ENCODE measurements at places on chromosomes 2 and 18. TPM values are rescaled to one million over a fixed set of nuclear protein-coding genes. Genes with fewer than 3 reads are reported as not detected.

ANKRD30BL gene
- not detected for total RNA-seq

VIT gene
- not detected for total RNA-seq

DNA sequence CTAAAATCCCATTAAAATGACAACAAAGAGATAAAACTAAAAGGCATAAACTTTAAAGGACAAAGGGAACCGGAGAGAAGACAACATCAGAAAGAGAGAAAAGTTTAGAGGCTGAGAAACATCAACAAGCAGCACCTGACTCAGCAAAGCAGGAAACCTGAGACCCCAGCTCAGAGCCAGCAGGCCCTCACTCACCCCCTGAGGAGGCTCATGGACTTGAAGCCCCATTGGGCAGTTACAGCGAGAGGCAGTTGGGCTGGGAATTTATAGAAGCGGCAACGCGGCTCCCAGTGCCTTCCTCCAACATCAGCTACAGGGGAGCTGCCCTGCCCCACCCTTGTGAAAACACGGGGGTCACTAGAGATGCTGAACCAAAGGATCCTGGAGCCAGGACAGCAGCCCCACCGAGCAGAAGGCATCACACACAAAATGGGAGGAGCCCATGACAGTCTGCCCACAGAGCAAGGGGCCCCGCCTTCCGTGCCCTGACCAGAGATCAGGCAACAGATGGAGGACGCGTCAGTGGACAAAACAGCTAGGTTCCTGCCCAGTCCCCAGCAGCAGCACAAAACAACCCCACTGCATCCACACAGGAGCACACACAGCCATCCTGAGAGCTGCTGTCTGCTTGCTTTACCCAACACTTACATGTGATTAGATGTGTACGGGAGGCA, 52.7 kb downstream of the CMPK2 start:
- no peak for DNase-seq

GRCh38 chr2:179981085-179981484, 26.0 kb downstream of the CWC22 start:
- DNase-seq = peak; percentile 18

DNA sequence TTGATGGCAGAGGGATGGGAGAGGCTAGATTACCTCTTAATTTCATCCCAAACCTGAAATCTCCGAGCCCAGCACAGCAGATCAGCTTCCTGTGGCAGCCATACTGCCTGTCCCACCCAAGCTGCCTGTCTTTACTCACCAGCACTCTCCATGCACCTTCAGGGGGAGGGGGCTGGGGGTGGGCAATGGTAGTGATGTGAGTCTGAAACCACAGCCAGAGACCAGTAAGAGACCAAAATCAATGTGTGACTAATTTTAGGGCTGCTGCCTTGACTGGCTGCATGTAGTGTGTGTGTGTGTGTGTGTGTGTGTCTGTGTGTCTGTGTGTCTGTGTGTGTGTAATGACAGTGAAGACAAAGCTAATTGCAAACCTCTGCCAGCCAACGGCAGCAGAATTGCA, 11.7 kb upstream of the TEX261 start:
- DNase-seq = no peak

IL36RN gene
- 1.9 TPM for total RNA-seq

RASGRP3 gene
- 0.79 TPM for total RNA-seq

GRCh38 chr2:212711856-212712255, 173.3 kb upstream of the ERBB4 start:
- peak; percentile 95 for DNase-seq

SNORC gene
- total RNA-seq = 0.53 TPM

DNA sequence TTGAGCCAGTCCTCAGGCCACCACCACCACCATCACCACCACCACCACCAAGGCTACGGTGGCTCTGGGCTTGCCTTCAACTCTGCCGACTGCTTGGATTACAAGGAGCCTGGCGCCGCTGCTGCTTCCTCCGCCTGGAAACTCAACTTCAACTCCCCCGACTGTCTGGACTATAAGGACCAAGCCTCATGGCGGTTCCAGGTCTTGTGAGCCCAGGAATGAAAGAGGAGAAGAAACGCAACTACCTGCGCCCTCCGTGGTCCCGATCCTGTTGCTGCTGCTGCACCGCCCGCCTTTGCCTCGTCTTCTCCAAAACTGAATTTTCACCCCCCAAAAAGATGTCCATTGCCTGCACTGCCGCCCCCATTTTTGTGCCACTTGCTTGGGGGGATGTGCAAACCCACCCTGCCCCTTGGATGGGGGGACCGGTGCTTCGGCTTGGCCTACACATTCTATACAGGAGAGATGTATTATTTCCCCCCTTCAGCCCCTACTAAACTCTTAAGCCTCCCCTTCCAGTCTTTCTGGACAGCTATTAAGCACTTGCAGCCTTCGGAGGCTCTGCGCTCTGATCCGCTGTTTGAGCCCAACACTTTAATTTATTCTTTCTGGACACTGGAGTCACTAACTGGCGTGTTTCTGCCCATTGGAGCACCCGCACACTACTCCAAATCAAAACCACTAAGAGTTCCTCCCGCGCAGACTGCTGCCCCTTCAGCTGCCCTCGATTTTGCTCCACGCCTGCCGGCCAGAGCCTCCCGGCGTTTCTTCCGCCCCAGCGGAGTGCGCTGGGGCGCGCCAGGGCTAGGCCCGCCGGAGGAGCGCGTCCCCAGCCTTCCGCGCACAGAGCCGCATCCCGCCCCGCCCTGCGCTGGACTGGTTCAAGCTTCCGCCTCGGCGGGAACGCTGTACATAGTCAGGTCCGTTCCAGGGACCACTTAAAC, 5.7 kb downstream of the OTX1 start:
- no peak for DNase-seq

SLC4A5 gene
- total RNA-seq = 0.90 TPM

Data from bronchial epithelial cell (primary cell).